Upper lobe of left lung (tissue), 6 donors: ENCODE measurements at places on chromosomes 2 and 18. TPM values are rescaled to one million over a fixed set of nuclear protein-coding genes. Genes with fewer than 3 reads are reported as not detected.

- no peak for DNase-seq
- no peak overlapping the region for H3K4me3 ChIP-seq
- H3K4me1 ChIP-seq = no peaks in the 10 kb centered on the region
Observed at GRCh38 chr2:163665051-163665450, 70.8 kb downstream of the FIGN start.

GRCh38 chr2:273333-273732, 8.6 kb downstream of the ACP1 start:
- H3K4me1 ChIP-seq = peaks cover 17% of the 10 kb centered on the region
- H3K36me3 ChIP-seq = peaks cover 7% of the 10 kb centered on the region
- no peak for DNase-seq
- H3K27ac ChIP-seq = no peak overlapping the region
- H3K27me3 ChIP-seq = no peaks in the 10 kb centered on the region

DNA sequence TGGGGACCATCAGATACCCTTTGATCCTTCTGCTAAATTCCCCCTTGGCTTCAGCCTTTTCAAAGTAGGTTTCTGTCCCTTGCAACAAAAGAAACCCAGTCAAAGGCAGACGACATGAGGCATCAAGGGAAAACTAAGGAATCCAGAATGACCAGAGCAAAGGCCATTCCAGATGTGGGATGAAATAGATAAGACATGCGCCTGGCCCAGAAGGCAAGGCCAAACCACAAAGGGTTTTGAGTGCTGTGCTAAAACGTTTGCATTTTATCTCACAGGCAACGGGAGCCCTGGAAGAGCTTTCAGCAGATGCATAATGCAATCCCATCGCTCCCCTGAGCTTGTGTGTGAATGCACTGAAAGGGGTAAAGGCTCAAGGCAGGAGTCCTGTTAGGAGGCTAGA, 17.7 kb downstream of the CXCR1 start:
- H3K27ac ChIP-seq = no peak overlapping the region

STON1 gene
- 23.4 TPM for total RNA-seq

FOXD4L1 gene
- total RNA-seq = 0.64 TPM
